ENCODE measurements at places on chromosomes 6 and 20.

DNA sequence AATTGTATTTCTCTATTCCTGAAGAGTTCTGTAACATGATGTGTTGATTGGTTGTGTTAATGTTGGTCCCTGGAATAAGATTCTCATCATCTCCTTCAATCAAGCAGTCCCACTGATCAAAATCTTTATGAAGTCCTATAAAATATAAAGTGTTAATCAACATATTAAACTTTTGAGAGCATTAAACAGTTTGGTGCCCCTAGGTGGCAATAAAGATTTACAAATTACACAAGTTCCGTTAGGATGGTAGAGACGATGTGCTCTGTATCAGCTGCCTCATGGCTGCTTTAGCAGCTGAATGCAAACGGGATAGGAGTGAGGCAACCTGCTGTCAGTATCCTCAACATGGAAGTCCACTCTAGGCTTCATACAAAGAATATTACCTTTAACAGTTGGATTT, 16.9 kb downstream of the TDRD6 start:
- no peak for DNase-seq

DNA sequence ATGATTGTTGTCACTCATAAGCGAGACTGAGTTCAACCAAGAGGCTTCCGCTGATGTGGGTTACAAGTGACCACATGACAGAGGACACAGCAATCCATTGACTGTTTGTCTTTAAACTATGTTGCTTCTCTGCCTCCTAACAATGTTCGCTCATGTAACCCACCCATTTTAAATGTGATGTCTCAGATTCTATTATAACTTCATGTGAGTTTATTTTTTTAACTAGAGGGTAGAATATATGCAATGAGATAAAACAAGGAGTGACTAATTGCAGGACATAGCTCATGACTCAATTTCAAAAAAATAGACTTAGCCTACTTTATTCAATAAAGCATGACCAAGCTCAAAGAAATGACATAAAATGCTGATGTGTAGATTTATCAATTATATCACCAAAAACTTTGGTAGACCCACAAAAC, 119.2 kb upstream of the SASH1 start:
- DNase-seq = no peak

DNA sequence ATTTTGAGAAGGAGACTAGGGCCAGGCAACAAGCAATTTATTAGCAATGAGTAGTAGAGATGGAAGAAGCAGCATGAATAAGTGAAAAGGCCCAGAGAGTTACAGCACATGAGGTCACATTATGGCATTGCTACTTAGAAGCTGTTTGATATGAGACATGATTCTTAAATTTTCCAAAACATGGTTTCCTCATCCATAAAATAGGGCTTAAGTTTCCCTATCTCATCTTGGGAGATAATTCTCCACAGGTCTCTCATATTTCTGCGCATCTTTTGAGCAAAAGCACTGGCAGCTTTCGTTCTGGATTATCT, 656.1 kb downstream of the EPHA7 start:
- no peak for DNase-seq

DNA sequence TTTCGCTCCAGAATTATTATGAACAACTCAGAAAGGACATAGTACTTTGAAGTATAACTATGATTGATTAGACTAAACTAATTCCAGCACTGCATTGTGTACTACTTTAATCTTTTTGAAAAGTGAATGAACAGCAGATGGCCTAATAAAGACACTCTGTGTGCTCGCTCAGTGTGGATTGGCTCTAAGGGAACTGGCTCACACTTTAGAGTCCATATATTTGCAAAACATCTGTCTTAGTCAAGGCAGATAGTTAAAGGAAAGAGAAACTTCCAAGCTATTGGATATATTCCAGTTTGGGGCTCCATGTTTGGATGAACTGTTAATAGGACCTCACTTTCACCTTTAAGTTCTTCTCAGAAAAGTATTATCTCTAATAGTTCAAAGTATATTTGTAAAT, 218.9 kb downstream of the EYA4 start:
- DNase-seq = no peak

Data from CD8-positive, alpha-beta memory T cell (primary cell).